ENCODE measurements at places on chromosomes 3 and 15.

DNA sequence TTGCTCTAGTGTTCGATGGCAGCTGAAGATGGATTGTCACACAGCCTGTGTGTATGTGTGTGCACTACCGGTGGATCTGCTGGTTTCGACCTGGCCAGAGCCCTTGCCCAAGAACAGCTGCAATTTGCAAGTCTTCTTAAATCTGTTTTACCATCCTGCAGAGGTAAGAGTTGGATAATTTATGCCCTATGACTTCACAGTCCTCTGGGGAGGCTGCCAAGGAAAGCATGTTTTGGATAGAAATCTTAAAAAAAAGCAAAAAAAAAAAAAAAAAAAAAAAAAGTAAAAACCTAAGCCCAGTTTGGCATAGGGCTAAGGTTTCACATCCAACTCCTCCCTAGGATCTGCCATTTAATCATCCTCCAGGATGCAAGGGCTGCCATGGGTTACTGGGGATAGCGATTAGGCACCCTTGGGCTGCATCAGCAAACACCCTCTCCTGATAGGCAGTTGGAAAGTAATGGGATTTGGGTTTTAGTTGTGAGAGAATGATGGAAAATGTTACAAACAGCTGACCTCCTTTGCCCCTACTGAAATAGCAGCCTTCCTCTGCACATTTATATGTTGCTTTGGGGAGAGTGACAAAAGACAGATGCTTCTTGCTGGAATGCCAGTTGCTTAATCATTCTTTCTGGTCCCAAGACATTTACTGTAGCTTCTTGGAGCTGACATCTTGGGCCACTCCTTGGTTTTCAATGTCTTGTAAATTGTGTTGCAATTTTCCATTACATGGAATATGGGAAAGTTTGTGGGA lies 35.4 kb downstream of the CD200R1L start:
- DNase-seq: peak; percentile 64

DNA sequence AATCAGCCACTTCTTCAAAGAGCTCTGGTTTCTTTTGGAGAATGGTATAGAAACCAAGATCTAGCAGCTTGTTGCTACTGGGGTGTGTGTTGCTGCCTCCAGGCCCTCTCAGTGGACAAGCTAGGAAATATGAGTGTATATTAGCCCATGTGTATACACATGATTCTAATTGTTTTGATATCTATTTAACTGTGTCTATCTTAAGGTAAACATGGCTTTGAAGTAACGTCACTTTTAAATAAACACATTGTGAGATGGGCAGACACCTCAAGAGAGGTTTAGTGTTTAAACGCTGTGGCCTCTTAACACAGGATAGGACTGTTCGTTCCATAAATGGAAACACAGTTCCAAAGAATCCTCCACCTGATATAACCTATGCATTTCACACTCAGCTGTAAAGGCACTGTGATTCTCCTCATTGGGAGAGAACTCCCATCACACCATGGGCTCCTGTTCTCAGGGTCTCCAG lies 87.0 kb downstream of the GMPS start:
- DNase-seq: no peak

- DNase-seq: no peak
Measured at GRCh38 chr15:100187677-100188076, 154.1 kb downstream of the ADAMTS17 start.

GRCh38 chr3:123168605-123169004 lies 33.1 kb upstream of the SEC22A start:
- DNase-seq: no peak

DNA sequence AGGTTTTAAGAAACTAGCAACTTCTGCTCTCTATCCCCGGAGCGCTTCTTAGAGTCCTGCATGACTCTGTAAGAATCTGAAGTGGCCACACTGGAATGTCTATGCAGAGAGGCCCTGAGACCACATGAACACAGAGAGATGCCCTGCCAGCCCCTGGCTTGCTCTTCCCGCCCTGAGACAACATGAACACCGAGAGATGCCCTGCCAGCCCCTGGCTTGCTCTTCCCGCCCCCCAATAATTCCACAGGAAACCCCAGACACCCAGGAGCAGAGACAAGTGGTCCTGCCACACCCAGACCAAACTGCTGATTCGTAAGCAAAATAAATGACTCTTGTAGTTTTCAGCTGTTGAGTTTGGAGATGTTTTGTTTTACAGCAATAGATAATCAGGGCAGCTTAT lies 166.1 kb downstream of the OSBPL10 start:
- no peak for DNase-seq

- no peak for DNase-seq
Measured at GRCh38 chr15:39969002-39969394, 35.1 kb downstream of the EIF2AK4 start.

DNA sequence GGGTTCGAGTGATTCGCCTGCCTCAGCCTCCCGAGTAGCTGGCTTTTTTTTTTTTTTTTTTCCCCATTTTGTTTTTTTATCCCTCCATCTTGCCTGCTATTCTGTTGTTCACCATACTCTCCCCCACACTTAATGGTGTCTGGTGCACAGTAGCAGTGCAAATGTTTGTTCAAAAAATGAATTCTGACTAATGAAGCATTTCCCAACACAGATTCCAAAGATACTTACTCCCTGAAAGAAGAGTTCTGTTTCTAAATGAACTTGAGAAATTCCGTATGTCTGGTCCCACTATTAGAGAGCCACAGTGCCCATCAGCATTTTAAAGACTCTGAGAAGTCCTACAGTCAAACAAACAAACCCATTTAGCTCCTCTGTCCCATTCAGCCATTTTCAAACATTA lies 9.5 kb downstream of the EDEM1 start:
- DNase-seq: peak; percentile 88

DNA sequence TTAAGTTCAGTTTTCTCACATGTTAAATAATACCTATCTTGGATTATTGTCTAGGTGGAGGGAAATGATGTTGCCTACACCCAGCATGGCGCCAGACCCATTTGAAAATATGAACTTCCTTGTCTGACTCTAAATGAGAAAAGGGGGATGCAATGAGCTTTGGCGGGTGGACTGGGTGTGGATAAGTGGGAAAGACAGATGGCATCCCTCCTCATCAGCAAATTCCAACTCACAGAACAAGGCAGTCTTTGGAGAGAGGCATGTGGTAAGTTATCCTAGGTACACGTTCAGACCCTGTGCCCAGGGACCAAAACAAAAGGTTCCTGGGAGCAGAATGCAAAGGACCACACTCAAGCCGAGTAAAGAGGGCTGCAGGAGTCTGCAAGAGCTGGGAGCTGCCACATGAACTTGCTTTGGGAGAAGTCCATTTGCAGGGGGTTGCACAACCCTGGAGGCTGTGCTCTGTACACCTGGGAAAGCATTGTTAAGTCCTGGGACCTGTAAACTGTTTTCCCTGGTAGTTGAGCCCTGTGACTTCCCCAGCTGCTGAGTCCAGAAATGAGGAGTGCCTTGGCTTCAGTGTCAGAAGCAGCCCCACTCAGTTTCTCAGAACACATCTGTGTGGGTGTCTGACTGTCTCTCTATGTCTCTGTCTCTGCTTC lies 102.3 kb upstream of the TPM1 start:
- DNase-seq: no peak

GRCh38 chr15:70762469-70763119 lies 764 bp downstream of the UACA start:
- peak; percentile 81 for DNase-seq

GRCh38 chr15:98628216-98628615 lies 20.1 kb upstream of the IGF1R start:
- DNase-seq: no peak

- DNase-seq: no peak
Measured at GRCh38 chr15:59063042-59063441, 41.9 kb upstream of the CCNB2 start.

DNA sequence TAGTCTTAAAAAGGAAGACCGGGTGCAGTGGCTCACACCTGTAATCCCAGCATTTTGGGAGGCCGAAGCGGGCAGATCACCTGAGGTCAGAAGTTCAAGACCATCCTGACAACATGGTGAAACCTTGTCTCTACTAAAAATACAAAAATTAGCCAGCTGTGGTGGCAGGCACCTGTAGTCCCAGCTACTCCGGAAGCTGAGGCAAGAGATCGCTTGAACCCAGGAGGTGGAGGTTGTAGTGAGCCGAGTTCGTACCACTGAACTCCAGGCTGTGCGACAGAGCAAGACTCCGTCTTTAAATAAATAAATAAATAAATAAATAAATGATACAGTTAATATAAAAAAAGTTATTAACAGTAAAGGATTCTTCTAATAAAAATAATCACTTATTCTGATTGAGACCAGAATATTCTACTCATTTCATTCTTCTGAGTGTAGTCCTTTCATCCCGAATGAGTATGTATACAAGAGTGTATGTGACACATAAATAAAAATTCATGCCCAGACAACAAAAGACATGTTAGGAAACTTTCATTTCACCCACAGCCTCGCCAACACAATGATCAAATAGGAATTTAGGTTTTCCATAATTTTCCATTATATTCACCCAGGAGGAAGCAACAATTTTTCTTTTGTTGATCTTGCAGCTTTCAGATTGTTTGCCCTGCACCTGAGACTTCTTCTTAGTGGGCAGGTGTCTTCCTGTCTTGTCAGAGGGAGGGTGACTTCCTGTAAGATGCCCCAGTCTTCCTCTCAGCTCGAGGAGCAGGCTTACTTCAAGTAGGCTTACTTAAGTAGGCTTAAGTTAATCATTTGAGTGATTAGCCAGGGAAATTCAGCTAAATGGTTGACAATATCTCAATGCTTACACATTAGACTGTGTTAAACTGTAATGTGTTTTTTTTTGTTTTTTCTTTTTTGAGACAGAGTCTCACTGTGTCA lies 7.8 kb upstream of the NUP210 start:
- no peak for DNase-seq

GRCh38 chr3:195809291-195809785 lies 2.4 kb downstream of the MUC4 start:
- no peak for DNase-seq

GRCh38 chr3:30495172-30496065 lies 111.0 kb upstream of the TGFBR2 start:
- DNase-seq: peak; percentile 28

DNA sequence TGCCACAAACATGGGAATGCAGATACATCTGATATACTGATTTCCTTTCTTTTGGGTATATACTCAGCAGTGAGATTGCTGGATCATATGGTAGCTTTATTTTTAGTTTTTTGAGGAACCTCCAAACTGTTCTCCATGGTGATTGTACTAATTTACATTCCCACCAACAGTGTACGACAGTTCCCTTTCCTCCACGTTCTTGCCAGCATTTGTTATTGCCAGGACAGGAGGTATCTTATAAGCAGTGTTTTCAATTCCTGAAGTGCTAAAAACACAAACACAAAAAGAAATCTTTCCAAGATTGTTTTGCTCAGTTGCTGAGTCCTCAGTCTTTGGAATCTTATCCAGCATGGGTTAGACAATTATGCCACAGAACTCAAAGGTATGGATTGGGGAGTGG lies 13.5 kb downstream of the GTF2E1 start:
- DNase-seq: no peak

DNA sequence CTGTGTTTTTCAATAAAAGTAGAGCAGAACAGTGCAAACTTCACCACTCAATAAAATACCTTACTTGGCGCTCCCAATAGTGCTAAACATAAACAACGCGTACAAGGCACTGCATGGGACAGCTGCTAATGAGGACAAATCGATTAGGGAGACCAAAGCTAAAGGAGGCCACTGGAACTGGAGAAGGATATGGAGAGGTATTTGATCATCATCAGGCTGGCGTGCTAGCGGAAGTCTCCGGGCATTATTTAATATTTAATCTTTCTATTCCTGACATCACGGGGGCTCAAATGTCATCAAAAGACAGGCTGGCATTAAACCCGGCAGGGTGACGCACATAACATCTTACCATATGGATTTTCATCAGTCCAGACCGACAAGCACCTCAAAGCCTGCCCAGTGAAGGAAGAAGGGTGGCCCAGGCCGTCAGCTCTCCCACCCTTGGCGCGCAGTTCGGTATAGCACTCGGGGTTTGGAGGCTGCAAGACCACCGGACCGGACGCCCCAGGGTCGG lies 604 bp downstream of the CCPG1 start:
- DNase-seq: peak; percentile 24

DNA sequence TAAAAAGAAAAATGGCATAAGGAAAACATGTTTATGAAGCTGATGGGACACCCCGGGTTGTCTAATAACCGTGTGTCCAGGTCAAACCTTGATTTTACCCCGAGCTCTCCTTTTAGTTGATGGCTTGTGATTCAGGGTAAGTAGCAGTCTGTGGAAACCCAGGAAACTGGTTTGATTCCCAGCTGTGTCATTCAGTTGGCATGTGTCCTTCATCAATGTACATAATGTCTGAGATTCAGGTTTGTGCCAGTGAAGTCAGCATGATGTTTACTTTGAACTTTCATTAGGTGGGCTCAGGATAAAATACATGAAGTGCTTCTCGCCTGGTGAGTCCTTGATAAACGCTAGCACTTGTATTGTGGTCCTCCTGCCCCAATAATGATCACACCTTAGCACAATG lies 4.3 kb upstream of the COPG1 start:
- peak; percentile 17 for DNase-seq

DNA sequence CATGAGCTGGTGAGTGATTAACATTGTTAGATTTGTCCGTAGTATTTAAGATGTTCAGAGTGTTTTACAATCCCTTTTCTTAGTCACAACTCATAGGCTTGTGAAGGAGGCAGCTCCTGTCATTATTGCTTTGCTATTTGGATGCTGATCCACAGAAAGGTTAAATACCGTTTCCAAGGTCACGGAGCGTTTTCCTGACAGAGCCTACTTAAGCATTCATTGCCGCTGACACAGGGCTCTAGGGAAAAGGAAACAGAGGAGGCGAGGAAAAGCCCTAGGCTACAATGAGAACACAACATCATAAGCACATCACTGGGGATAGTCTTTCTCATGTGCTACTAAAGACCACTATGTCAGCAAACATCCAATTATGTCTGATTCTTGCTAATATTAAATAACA lies 38.5 kb upstream of the CPB1 start:
- DNase-seq: no peak

- no peak for DNase-seq
Measured at GRCh38 chr15:68487087-68487843, 55.3 kb upstream of the ITGA11 start.

- no peak for DNase-seq
Measured at GRCh38 chr15:56102441-56102840, 109.0 kb upstream of the NEDD4 start.

DNA sequence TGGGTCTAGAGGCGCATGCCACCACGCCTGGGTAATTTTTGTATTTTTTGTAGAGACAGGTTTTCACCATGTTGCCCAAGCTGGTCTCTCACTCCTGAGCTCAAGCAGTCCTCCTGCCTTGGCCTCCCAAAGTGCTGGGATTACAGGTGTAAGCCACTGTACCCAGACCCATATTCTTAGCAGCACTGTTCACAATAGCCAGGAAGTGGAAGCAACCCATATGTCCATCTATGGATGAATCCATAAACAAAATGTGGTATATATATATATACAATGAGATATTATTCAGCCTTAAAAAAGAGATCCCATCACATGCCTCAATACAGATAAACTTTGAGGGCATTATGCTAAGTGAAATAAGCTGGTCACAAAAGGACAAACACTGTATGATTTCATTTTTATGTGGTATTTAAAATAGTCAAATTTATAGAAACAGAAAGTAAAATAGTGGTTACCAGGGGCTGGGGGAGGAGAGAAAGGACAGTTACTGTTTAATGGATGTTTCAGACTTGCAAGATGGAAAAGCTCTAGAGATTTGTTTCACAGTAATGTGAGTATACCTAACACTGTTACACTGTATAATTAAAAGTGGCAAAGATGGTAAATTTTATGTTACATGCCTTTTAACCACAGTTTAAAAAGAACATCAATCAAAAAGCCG lies 35.7 kb upstream of the GRAMD1C start:
- no peak for DNase-seq

- DNase-seq: peak; percentile 20
Measured at GRCh38 chr15:69784798-69785566, 312.7 kb downstream of the TLE3 start.
